ENCODE measurements at places on chromosomes 1 and 21.
A peak's percentile ranks its signal among the peaks of the same experiment; 100 is the strongest.

DNA sequence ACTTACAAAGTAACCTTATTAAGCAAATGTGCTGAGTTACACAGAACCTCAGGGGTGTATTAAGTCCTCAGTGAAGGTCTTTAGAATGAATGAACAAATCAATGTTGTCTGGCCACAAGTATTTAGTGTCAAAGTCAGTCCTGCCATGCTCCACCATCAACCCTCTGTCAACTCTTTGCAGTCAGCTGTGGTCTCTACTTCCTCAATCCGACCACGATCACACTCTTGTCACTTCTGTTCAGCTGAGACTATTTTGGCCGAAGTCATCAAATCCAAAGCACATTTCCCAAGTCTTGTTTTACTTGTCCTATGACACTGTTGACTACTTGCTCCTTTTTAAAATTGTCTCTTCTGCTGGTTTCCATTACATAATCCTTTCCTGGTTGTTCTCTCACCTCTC is 173.5 kb downstream of the ST6GALNAC5 start:
- no peak for DNase-seq

GRCh38 chr1:54305906-54306514 is 100.2 kb downstream of the SSBP3 start:
- DNase-seq, result no peak

GRCh38 chr1:114040273-114041015 is 61.2 kb downstream of the OLFML3 start:
- DNase-seq, result no peak

- DNase-seq, result no peak
Observed at GRCh38 chr1:166176416-166176815, 9.6 kb upstream of the FAM78B start.

DNA sequence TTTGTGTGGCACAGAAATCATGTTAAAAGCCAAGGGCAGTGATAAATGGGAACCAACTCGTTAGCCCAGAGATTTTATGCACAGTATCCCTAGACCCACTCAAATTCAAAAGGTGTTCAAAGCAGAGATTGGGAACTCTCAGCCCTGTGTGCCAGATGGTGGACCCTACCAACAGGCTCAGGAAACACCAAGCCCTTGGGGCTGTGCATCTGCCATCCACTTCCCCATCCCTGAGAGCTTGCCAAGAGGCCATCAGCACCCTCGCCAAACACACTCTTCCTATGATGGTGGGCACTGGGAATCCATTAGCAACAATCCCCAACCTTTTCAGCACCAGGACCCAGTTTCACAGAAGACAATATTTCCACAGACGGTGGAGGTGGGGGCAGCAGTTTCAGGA is 194.2 kb upstream of the NFIA start:
- DNase-seq, result no peak

GRCh38 chr21:42316891-42317290 is 1.7 kb upstream of the TFF3 start:
- peak; percentile 92 for DNase-seq

All from DMS53 (cell line).